Left ventricle myocardium superior (tissue), 1 donor: ENCODE measurements at places on chromosomes 7 and 10. TPM values are rescaled to one million over a fixed set of nuclear protein-coding genes. Genes with fewer than 3 reads are reported as not detected.

CLCN1 gene
- not detected for total RNA-seq

- no peak for DNase-seq
Observed at GRCh38 chr7:40019558-40019957, 69.5 kb downstream of the CDK13 start.

DNA sequence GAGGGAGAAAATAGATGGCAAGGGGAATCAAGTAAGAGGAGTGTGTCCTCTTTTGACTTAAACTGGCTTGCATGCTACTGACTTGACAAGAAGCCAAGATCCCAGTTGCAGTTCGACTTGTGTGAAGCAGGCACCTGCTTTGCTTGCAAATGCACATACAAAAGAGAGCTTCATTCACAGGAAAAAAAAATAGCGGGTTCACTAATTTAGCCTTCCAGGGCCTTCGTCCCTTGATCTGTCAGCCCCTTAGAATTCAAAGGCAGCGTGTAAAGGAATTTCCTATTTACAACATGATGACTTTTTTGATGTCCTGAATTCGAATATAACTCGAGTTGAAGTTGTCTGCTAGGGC lies 192.1 kb downstream of the CELF2 start:
- no peak for DNase-seq

GRCh38 chr7:98171449-98171848 lies 39.8 kb upstream of the BHLHA15 start:
- no peak for DNase-seq

DNA sequence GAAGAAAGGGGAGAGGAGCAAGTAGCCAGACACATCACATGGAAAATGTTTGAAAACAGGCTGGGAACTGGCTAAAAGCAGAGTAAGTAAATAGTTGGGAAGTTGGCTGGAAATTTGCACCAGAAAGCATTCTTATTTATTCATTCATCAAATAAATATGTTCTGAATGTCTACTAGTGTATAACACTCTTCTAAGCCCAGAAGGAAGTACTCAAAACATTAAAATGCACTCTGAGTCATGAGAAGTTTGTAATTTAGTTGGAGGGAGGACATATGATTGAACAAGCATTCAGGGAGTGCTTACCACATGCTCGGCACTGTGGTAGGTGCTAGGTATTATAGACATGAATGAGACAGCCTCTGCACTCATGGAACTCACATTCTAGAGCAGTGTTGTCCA lies 37.0 kb upstream of the CNNM1 start:
- no peak for DNase-seq

PARD3 gene
- 25.3 TPM for total RNA-seq

FAM131B gene
- 0.57 TPM for total RNA-seq

C10orf53 gene
- total RNA-seq = not detected

DNA sequence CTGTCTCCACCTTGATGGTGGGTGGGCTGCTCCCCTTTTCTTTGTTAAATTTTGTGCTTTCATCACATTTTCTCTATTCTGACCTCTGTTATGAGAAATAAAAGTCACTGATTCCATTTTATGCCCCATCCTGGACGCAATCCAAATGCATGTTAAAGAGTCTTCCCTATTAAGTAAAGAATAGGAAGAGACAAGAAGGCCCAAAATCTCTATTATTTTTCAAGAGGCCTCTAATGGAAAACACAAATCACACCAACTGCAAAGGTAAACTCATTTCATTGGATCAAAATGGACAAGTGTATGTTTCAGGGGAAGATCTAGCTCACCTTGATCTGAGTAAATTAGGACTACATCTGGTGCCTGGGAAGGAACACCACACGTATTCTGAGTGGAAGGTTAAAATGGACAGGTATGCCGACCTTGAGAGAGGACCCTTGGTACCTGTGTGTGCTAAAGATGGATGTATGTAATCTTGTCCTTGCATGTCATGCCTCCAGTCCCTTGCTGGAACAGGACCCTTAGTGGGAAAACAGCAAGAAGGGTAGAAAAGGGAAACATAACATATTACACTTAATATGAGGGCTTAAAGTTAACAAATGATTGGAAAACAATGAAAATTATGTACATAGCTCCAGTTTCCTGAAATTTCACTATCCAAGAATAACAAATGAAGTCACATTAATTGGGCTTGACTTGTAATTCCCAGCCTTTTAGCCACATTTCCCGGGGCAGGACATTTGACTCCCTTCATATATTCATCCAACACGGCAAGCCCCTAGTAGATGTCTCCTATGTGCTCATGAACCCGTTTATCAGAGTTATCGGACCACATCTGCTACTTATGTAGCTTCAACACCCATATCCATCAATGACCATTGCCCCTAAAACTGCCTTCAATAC lies 7.6 kb downstream of the IFIT2 start:
- DNase-seq = no peak

DNA sequence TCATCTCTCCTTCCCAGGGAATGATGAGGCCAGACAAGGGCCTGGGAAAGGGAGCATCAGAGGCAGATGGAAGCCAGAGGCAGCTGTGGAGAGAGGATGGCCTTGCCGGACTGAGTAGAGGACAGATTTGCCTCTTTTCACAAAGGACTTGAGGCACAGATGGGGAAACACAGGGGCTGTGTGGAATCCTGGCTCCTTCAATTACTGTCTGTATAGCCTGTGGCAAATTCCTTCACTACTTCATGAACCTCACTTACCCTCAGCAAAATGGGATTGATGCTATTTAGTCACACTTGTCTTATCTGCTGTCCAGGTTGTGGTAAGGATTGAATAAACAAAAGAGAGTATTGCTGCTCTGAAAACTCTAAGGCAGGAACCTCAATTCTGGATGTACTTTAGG lies 40.3 kb downstream of the SLC25A28 start:
- no peak for DNase-seq

GPR26 gene
- not detected for total RNA-seq

ACBD7 gene
- total RNA-seq = not detected
